KBM-7 (cell line): ENCODE measurements at places on chromosomes 2 and 18.

GRCh38 chr2:75289771-75290170 is 90.5 kb upstream of the TACR1 start:
- no peak for DNase-seq

- DNase-seq: no peak
Observed at GRCh38 chr2:38271697-38272096, 105.4 kb downstream of the ATL2 start.

DNA sequence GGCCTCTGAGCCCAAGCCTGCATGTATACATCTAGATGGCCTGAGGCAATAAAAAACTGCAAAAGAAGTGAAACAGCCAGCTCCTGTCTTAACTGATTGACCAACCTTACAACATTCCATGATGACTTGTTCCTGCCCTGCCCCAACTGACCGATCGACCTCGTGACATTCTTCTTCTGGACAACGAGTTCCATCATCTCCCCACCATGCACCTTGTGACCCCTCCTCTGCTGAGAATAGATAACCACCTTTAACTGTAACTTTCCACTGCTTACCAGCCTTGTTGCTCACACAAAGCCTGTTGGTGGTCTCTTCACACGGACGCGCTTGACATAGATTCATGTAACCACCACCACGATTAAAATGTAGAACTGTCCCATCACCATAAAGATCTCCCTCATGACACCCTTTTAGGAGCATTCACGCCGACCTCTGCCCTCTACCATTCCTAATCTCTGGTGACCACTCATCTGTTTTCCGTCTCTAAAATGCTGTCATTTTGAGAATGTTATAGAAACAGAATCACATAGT is 120.1 kb upstream of the REV1 start:
- DNase-seq: no peak

DNA sequence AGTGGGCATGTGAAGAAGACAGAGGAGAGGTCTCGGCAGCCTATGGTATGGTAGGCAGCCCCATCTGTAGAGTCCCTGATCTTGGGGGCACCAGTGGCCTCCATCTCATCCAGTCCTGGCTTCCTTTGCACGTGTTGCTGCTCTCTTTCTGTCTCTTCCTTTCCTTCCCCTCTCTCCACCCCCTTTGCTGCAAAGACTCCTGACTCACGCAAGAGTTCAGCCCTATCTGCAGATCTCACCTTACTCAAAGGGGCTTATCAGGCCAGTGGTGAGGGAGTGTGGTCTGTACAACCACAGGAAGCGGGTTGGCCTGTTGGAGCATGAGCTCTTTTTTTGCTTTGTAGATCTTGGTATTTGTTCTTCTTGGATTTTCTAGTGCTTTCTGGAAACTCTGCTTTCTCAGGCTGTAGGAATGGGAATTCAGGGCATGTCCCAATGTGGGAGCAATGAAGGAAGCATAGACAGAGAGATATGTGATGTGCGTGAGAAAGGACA is 14.6 kb upstream of the NT5DC4 start:
- peak; percentile 97 for DNase-seq

- DNase-seq: no peak
Observed at GRCh38 chr2:65144571-65144970, 14.7 kb upstream of the RAB1A start.

DNA sequence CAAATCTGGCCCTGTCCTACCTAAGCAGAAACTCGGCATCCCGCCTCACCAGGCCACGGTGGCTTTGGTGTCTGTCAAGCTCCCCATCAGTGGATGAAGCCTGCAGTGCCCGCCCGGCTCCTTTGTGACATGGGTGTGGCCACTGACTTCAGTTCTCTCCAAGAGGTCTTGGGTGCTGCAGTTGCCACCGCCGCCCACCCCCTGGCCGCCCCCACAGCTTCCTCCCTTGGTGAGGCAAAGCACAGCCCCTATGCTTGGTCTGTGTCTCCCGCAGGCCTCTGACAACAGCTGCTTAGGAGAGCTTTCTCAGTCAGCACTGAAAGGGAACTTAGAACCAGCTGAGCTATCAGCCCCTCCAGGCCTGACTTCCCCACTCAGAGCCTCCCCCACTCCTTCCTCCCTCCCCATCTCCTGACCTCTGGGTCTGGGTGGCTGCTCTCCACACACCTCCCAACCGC is 22.9 kb upstream of the GPR55 start:
- peak; percentile 30 for DNase-seq

DNA sequence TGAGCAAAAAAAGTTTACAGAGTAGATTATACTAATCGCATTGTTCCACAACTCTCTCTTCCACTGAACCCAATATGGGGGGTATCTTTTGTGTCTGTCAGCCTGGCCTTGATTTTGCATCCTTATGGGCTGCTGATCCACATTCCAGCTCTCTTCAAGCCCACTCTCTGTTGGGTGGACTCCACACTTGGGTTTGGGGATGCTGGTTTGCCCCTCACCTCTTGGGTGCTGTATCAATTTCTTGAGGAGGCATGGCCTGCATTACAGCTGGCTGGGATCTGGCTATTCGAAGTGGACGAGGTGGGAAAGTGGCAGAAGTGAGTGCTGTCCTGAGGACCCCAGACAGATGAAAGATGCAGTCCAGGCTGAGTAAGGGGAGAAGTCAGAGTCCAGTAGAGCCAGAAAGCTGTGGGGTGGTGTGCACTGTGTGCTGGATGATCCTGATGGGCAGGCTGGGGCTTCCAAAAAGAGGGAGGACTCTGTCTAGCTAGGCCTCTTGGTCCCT is 141.4 kb downstream of the CAPN13 start:
- no peak for DNase-seq

DNA sequence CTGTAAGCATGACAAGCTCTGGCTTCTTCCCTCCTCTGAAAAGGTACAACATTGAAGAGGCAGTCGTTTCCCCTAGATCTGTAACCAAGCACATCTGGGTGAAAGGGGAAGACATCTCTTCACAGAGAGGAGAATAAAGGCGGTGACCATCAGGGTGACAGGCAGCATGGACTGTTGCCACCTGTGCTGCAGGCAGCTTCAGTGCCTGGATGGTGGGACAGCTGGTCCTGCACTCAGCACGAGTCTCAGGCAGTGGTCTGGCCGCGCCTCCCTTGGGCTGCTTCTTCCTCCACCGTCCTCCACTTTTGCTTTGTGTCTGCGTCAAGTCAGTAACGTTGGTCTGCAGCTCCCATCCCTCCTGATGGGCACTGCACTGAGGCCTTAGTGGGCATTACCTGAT is 264.4 kb downstream of the NEDD4L start:
- DNase-seq: no peak

- DNase-seq: no peak
Observed at GRCh38 chr2:240585101-240585500, 1.4 kb upstream of the CAPN10 start.

- no peak for DNase-seq
Observed at GRCh38 chr2:18966131-18966530, 376.8 kb upstream of the NT5C1B start.

DNA sequence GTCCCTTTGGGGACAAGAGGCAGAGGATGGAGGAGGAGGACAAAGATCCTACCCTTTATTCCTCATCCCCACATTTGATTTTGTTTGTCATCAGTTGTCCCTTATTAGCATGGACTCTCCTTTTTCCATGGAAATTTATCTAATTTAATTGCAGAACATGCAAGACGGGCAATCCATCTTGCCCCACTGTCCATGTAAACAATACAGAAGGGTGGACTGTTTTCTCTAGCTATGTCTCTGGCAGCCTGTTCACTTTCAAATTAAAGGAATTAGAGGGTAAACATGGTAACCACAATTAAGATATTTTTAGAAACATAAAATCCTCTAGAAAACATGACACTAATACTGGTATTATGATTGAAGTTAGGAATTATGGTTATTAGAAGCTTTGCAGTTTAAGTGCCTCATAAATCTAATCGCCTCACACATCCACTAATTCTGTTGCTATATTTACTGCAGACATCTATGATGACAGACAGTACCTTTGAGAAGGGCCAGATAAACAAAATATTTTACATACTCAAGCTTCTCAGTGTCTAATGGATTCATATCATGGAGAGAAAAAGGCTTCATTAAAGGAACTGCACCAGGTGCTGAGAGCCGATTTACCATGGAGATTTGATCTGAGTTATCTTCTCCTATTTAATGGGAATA is 215.5 kb downstream of the LNPK start:
- DNase-seq: no peak

- DNase-seq: no peak
Observed at GRCh38 chr2:209875270-209875669, 103.6 kb downstream of the UNC80 start.

- no peak for DNase-seq
Observed at GRCh38 chr2:109369671-109370191, 240.7 kb downstream of the SH3RF3 start.

- DNase-seq: no peak
Observed at GRCh38 chr2:191957996-191958860, 111.3 kb upstream of the CAVIN2 start.

DNA sequence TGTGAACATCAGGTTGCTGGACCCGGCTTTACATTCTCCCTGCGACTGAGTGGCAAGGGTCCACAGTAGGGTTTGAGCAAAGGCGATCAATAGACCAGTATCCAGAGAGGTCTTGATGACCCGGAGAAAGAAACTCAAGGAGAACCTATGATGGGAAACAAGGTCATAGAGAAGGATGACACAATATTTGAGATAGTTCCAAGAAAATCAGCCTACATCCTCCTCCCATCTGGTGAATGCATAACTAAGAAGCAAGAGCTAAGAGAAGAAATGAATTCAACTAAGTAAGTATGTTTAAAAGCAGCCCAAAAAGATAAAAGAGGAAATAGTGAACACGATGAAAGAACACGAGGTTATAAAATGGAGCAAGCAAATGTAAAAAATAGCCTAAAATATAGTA is 166.3 kb downstream of the CD8B2 start:
- DNase-seq: no peak

- DNase-seq: no peak
Observed at GRCh38 chr2:26530696-26531095, 52.8 kb upstream of the OTOF start.

GRCh38 chr18:26448714-26449159 is 99.6 kb downstream of the KCTD1 start:
- peak; percentile 12 for DNase-seq

DNA sequence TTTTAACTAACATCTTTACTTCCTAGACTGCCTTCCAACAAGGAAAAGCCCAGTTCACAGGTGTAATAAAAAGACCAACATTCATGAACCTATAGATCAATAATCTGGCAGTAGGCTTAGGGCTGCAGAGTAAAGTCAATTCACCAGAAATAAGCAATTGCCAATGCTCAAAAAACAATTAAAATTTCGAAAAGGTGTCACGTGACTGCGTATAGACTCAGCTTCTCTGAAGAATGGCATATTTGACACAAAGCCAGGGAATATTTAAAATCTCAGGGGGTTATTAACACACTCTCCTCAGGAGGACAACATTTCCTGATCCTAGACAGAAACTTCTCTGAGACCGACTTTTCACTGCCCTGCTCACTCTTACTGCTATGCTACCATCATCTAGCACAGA is 245.2 kb upstream of the LRATD1 start:
- no peak for DNase-seq
